ENCODE measurements at places on chromosomes 4 and X.
A peak's percentile ranks its signal among the peaks of the same experiment; 100 is the strongest.

- DNase-seq = no peak
Measured at GRCh38 chr4:36734334-36734733, 452.9 kb downstream of the DTHD1 start.

- DNase-seq = no peak
Measured at GRCh38 chr4:106852426-106852825, 183.7 kb downstream of the DKK2 start.

DNA sequence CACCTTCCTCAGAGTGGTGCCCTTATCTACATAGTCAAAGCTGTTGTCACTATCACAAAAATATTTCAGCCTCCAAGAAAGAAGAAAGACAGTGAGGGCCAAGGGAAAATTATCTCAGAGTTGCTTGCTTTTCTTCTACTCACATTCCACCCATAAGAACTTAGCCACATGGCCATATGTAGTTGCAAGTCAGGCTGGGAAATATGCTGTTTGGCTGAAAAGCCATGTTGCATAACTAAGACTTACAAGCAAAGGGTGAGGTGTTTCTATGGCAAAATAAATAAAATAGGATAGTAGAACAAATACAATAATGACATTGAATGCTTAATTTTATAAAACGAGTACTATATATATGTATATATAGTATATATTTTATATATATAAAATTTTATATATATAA lies 365.9 kb upstream of the PABPC4L start:
- DNase-seq = no peak

- DNase-seq = no peak
Measured at GRCh38 chr4:25637581-25638220, 17.9 kb upstream of the SLC34A2 start.

GRCh38 chr4:7831330-7831729 lies 108.3 kb downstream of the AFAP1 start:
- DNase-seq = peak; percentile 39

DNA sequence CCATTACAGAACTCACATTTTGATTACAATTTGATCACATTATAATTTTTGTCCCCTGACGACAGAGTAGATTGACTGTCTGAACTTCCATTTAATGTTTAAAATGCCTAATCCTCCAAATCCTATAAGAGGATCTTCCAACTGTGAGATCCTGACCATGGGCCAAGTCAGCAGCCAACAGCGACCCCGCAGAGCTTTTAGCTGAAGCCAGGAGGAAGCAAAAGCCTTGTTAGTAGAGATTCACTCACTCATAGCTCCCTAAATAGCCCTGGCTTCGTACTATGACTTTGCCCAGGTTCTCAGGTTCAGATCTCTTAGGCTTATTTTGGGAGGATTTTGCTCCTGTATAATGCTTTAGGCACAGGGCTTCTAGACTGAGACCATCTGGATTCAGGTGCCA lies 413.1 kb downstream of the NKX6-1 start:
- DNase-seq = no peak

GRCh38 chr4:102534845-102535244 lies 33.7 kb downstream of the NFKB1 start:
- DNase-seq = no peak

DNA sequence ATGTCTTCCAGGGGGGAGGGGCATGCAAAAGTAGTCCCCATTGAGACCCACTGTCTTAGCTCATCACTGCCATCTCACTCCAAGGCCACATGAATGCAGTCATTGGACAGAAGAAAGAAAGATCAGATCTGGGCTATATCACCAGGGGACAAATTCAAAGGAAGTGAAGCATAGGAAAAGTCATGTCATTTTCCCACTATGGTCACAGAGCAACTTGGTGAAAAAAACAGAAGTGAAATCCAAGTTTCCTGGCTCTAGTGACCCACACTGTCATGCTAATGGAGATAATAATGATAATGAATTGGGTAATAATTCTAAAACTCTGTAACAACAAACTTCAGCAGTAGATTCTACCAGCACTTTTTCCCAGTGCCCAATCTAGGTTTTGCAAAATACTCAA lies 9.9 kb downstream of the LHFPL1 start:
- DNase-seq = no peak

GRCh38 chrX:67734111-67734753 lies 190.4 kb downstream of the AR start:
- DNase-seq = no peak

DNA sequence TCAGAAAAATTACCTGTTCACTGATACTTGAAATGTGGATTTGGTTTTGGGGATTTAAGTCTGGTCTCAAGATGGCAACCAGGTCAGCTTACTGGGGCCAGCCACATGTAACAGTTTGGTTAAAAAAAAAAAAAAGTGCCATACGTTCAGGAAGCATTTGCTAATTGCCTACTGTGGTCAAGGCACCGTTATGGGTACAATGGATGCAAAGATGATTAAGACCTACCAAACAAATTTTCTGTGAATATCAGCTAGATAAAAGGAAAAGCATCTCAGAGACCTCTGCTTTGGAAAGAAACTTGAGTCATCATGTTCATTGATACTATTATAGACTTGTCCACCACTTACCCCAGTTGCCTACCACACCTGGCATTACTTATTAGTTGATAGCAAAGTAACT lies 80.9 kb downstream of the FNIP2 start:
- DNase-seq = no peak

DNA sequence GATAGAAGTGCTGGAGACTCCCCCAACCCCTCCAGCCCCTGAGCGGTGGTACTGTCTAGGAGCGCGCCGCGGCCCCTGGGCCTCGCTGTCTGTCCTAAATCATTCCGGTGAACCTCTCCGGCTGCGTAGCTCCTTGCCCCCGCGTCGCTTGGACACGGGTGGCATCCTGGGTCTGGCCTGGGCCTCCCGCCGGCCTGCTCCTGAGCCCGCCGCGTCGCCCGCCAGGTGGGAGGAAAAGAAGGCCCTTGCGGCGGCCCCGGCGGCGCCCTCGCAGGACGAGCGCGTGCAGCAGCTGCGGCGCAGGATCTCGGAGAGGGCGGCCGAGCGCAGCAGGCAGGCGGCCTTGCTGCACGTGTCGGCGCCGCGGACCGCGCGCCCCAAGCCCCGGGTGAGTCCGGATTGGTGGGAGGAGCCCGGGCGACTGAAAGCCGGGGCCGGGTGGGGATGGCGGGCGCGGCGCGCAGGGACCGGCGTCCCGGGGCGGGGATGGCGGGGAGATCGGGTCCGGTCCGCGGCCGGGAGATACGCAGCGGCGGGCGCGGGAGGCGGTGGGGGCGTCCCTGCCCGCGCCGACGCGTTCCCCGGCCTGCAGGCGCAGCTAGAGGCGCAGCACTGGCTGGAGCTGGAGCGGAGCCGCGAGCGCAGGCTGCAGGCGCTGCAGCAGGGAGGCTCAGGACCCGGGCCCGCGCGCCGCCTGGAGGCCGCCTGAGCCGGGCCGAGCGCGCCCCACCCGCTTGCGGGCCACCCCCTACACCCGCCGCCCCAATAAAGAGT lies 6.5 kb upstream of the RNF4 start:
- DNase-seq = peak; percentile 46

DNA sequence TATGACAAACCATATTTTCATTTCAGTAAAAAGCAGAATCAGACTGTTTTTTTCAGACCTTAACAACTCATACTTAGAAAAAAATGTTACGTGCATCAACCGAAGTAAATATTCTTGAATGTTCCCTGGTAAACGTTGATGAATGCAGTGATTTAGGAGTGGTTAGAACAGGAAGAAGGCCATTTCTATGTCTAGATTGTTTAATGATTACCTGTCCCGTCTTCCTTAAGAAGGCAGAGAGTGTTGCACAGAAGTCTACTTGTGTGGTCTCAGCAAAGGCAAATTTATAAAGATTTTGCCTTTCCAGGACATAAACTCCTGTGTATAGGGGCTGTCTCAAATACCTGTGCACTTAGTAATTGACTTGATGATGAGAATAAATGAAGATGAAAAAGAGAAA lies 134.5 kb downstream of the MGST2 start:
- no peak for DNase-seq

DNA sequence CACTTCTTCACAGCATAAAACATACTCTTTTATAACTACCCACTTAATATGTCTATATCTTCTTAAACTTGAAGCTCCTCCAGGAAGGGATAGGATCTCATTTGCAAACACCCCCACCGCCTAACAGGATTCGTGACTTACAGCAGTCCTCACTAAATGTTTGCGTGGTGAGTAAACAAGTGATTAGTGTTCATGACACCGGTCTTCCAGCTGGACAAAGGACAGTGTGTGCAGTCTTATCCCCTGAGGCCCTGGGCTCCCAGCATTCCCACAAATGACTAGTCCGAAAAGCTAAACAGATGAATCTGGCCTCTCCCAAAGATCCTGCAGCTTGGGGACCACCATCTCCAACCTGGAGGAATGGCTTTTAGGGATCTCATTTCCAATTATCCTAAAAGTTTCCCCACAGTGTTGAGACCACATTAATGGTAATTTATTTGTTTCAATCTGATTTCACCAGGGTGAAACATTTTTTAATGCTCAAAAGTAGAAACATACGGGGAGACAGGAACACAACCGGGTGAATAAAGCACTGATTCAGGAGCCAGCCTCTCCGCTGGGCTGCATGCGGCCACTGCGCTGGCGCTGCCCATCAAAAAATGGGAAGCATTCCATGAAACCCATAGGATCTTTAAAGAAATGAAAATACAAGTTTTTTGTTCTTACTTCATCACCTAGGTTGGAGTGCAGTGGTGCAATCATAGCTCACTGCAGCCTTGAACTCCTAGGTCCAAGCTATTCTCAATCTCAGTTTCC lies 69.2 kb downstream of the HADH start:
- no peak for DNase-seq

DNA sequence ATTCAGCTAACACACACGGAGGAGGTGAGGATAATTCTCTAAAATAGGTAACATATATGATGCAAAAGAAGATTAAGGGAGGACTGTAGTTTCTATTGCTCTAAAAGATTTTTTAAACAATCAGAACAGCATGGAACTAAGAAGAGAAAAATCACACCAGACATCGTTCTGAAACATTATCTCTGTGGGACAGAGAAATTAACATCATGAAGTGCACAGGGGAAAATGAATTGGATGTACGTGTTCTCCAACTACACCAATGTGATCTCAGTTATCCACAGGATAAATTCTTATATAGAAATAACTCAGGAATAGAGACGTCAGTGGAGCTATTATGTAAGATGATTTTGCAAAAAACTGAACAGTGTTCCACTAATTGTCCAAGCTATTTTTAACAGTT lies 614.1 kb upstream of the HS3ST1 start:
- no peak for DNase-seq

- no peak for DNase-seq
Measured at GRCh38 chrX:154348646-154349358, 25.6 kb downstream of the FLNA start.

- DNase-seq = no peak
Measured at GRCh38 chr4:120304801-120305200, 238.2 kb upstream of the MAD2L1 start.

DNA sequence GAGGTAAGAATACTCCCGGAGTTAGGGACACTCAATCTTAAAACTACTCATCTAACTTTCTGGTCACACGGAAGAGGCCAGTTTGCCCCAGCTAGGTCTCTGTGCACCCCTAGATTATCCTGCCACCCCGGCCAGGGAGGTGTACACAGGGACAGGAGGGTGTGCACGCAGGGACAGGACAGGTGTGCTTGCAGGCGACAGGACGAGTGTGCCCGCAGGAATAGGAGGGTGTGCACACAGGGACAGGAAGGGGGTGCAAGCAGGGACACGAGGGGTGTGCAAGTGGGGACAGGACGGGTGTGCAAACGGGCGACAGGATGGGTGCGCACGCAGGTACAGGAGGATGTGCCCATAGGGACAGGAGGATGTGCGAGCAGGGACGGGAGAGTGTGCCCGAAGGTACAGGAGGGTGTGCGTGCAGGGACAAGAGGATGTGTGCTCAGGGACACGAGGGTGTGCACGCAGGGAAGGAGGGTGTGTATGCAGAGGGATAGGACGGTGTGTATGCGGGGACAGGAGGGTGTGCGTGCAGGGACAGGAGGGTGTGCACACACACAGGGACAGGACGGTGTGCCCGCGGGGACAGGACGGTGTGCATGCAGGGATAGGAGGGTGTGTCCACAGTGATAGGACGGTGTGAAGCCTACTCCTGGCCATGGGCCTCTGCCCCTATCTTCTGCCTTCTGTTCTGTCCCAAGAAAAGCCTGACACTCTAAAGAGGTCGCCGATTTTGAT lies 4.1 kb downstream of the TMEM271 start:
- no peak for DNase-seq

- no peak for DNase-seq
Measured at GRCh38 chrX:111322231-111322855, 52.1 kb upstream of the CAPN6 start.

DNA sequence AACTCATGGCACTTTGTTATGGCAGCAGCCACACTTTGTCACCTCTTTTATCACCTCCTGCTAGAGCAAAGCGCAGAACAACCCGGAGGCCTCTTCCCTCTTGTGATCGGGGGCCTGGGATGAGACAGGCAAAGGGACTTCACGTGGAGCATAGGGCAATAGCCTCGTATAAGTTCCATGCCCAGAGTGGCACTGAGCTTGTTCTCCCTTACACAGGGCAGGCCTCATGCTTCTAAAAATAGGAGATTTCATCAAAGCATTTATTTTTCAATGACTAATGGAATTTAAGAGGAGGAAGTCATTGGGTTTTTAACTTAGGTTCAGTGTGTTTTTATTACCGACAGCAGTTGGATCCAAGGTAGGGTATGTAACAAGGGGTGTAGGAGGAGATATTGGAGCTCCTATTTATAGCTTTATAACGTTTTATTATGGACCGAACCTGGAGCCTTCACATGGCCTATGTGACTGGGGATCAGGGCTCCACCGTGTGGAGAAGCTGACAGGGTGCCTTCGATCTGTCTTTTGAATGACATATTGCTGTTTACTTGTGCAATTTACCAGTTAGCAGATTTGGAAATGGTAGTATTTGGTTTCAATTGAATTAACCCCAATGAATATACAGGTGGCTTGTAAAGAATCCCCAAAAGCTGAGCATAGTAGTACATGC lies 93.8 kb downstream of the SLC2A9 start:
- DNase-seq = no peak

DNA sequence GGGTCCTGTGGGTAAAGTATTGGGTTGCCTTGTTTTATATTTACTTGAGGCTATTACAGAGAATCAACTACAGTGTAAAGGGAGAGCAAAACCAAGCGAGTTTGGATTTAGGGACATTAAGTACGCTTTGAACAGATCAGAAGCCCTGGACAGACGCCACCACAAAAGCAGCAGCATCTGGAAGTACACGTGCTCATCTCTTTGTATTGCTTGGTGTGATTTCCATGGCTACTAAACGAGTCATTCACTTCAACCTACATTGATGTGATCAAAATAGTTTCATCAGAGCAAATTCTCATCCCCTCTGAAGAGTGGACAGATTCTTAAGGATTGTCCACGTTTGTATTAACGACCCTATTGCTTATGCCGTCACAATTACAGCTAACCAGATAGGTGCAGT lies 85.1 kb downstream of the SORBS2 start:
- no peak for DNase-seq

GRCh38 chr4:133014473-133015135 lies 134.5 kb upstream of the PCDH10 start:
- DNase-seq = no peak

- DNase-seq = no peak
Measured at GRCh38 chrX:83416273-83416672, 91.8 kb upstream of the POU3F4 start.
